Ureter (tissue), 1 donor: ENCODE measurements at places on chromosomes 7 and 10. TPM values are rescaled to one million over a fixed set of nuclear protein-coding genes. Genes with fewer than 3 reads are reported as not detected.
A peak's percentile ranks its signal among the peaks of the same experiment; 100 is the strongest.

- no peak for DNase-seq
These were observed 189.9 kb upstream of the ADO start for GRCh38 chr10:62614389-62615157.

ADCYAP1R1 gene
- total RNA-seq: 2.6 TPM

- no peak for DNase-seq
These were observed 56.4 kb upstream of the GNAI1 start for GRCh38 chr7:80078159-80078731.

GRCh38 chr7:48337012-48337621, 165.9 kb downstream of the ABCA13 start:
- no peak for DNase-seq

GRCh38 chr10:102537367-102537766, 33.6 kb downstream of the SUFU start:
- no peak for DNase-seq

DNA sequence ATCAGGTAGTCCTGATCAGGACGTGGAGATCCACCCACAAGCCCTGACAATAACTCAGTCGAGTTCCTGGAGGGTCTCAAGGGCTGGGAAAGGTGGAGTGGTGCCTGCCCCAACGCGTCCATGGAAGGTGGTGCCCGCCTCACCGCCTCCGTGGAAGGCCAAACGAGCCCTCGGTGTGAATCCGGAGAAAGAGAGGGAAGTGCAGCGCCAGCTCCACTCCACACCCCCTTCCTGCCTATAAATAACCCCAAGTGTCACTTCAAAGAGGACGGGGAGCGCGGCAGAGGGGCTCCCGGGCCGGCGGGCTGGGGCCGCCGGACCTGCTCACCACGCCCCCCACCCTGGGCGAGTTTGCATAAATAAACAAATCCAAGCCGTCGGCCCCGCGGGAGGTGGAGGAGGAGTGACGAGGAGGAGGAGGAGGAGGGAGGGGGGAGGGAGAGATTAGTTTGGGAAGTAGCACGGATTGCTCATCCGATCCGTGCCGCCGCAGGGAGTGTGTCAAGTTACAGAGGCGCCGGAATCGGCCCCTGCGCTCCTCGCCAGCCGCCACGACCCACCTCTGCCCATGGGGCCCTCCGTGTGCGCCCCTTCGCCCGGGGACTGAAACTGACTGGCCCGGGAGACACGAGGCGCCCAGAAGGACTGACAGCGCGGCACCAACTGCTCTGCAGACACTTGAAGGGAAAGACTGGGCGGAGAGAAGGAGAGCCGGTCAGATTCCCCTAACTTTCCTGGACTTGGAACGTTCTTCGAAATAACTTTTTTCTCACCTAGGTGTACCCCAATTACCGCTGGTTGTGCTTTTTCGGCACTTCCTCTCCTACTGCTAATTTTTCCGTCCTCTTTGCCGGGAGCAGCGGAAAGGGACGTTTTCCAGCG, at the start of gene COL13A1:
Gene COL13A1, plus strand, starts transcription at position 473 of the 882 bp plus-strand sequence. CDS start 518 bp downstream, outside the sequence.
- DNase-seq: peak; percentile 60

- no peak for DNase-seq
These were observed 245.0 kb downstream of the CELF2 start for GRCh38 chr10:11262494-11263345.

DNA sequence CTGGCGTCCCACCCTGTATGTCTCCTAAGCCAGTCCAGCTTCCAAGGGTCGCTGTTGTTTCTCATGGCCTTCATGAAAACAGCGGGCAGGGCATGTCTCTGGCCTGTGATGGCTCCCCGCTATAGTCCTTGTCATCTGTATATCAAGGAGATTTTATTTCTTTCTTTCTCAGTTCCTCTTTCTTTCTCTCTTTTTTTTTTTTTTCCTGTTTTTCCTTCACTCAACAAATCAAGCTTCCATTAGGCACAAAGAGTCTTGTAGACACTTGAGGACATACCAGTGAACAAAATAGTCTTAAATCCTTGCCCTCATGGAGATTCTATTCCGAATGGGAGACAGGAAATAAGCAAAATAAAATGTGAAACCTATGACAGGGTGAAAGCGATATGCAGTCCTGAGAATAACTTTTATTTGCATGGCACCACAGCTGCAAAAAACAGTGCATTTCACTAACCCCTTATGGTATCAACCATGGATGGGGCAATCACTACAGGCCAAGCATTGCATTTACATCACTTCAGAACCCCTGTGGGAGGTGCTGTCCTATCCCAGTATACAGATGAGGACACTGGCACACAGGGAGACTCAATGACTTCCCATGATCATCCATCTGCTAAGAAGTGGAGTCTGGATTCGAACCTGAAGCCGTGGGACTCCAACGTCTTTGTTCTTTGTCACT, 50.7 kb downstream of the SYPL1 start:
- no peak for DNase-seq

DNA sequence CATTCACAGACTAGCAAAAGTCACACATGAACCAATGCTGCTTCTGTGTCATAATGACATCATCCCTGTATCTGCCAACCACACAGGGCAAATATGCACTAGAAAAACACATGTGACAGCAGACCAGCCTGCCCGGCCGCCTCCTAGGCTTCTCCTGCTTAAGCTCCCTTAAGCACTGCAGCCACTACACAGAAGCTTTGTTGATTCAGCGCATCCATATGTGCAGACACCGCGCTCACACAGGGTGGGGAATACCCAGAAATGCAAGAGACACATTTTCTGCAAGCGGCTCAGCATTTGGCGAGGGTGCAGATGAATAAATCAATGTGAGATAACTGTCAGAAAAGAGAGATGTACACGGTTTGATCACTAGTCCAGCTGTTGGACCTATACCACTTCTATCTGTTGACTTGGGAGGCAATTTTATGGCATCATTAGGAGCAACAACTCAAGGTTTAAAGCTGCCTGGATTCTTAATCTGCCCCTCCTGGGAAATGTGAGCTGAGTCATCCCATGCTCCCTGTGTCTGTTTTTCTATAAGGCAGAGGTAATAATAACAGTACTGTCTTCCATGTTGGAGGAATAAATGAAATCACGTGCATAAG, 33.4 kb downstream of the CPXM2 start:
- DNase-seq: peak; percentile 36

DNA sequence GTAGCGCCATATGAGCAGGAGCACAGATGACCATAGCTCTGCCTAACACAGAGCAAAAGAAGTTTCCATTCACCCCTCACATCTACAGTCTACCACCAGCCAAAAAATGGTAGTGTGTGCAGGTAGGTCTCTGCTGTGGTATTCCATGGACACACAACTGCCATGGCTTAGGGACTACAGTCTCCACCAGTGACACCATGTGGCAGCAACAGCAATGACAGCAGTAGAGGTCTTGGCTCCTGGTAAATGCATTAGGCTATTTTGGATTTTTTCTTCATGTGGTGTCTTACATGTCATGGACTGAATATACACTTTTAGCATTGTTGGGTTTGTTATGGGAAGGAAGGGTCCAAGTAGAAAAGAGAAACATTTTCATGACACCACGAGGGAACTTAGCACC, 70.1 kb upstream of the CABCOCO1 start:
- DNase-seq: no peak

DNA sequence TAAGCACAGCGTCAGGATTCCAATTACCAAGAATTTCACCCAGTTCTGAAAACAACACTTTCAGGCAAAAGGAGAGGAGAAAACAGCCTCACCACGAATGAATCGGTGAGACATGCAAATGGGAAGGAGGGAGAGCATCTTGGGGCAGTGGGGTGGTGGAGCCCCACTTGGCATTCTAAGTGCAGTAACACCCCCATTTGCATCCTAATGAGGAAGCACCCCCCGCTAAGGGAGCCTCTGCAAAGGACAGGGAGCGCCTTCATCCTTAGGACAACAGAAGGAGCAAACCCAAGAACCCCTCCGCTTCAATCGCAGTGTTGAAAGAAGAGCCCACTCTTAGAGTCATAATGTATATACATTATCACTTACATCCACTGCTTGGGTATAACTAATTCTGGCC, 46.8 kb downstream of the NRAP start:
- DNase-seq: no peak

- DNase-seq: no peak
These were observed 82.0 kb downstream of the GRK5 start for GRCh38 chr10:119289227-119289920.

DNA sequence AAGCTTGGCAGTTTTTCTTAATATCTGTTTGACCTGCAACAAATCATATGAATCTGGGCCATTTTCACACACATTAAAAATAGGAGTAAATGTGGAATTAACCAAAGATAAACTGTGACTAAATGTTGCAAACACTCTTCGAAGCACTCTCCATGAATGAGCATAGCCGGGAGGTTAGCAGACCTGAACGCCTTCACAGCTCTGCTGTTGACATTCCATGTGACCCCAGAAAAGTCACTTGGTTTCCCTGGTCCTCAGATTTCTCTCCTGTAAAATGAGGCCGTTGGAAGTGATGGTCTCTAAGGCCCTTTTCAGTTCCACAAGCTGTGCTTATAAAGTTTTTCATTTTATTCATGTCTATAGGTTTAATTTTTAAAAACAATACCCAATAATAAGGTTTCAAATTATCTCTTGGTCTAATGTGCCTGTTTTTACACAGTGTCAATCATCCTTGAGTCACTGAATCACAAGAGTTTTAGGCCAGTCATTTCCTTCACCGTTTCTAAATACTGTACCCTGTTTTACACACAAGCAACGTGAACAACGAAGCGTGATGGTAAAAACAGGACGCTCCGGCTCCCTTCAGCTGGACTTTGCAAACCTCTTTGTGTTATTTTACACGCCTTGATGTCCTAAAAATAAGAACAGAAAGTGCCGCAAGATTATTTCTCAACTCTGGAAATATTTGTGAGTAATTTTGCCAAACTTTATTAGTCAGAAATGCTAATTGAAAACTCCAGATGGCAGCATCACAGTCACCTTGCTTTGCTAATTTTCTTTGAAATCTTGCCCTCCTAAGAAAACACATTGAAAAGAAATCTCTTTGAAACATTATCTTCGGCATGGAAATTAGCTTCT, 38.6 kb upstream of the MET start:
- no peak for DNase-seq

GRCh38 chr10:132685921-132686680, 99.8 kb downstream of the NKX6-2 start:
- DNase-seq: no peak

SKIDA1 gene
- total RNA-seq: 3.6 TPM

NAMPT gene
- 190 TPM for total RNA-seq

DNA sequence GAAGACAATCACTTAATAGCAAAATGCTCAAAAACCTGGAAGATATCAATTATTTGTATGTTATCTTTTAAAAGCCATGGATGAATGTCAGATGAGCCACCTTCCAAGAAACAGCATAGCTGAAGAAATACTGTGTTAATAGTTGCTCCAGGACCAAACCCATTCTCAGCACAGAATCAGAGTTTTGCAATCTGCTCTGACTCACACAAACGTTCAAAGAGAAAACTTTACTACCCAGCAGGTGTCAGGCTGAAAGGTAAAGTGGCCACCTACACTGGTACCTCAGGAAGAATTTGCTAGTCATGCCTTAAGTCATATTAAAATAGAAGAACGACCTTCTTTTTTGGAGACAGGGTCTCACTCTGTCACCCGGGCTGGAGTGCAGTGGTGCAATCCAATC, 526.5 kb downstream of the PARD3 start:
- no peak for DNase-seq

PSTK gene
- total RNA-seq: 5.1 TPM
